SW 1271 (cell line): ENCODE measurements at places on chromosomes 3 and 15.

GRCh38 chr15:68430471-68431036 is 1.4 kb downstream of the ITGA11 start:
- DNase-seq, result no peak

- DNase-seq, result no peak
Measured at GRCh38 chr3:134155446-134155845, 95.2 kb downstream of the RYK start.

GRCh38 chr3:37551857-37552256 is 309.8 kb upstream of the CTDSPL start:
- DNase-seq, result no peak

- no peak for DNase-seq
Measured at GRCh38 chr3:148924562-148924961, 59.5 kb downstream of the CPA3 start.

- no peak for DNase-seq
Measured at GRCh38 chr3:50078622-50079021, 10.1 kb upstream of the RBM5 start.

- no peak for DNase-seq
Measured at GRCh38 chr3:50724831-50725230, 50.1 kb downstream of the DOCK3 start.

DNA sequence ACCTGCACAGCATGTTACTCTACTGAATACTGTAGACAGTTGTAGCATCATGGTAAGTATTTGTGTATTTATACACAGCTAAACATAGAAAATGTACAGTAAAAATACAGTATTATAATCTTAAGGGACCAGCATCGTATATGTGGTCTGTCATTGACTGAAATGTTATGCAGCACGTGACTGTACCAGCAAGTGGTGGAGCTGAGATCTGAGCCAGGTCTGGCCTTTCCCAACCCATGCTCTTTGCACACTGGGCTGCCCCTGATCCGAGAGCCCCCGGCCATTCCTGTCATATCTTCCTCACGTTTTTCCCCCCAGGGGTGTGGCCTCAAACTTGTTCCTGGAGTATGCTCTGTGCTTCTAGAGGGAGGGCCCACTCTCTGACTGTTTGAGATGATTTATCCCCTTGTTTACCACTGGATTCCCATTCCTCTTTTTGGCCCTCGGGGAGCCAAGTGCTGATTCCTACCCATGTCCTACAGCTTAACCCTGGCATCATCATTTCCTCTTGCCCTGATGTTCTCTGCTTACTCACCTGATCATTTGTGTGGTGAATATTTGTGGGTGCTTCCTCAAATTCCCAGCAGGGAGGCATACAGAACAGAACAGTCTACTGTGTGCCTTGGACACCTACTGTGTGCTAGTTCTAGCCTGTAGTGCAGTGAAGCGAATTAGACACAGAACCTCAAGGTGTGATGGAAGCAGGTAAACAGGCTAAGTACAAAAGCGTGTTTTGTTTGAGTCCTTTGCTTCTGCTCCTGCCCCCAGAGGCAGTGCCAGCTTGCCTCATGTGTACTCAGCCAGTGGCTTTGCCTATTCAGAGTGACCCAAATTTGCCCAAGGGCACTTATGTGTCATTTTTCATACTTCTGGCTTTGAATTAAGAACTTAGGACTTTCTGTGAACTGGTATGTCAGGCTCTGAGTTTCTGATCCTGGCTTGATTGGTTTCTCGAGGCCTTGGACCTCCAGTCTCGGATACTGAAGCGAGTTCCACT is 21.0 kb downstream of the CSRNP1 start:
- no peak for DNase-seq

DNA sequence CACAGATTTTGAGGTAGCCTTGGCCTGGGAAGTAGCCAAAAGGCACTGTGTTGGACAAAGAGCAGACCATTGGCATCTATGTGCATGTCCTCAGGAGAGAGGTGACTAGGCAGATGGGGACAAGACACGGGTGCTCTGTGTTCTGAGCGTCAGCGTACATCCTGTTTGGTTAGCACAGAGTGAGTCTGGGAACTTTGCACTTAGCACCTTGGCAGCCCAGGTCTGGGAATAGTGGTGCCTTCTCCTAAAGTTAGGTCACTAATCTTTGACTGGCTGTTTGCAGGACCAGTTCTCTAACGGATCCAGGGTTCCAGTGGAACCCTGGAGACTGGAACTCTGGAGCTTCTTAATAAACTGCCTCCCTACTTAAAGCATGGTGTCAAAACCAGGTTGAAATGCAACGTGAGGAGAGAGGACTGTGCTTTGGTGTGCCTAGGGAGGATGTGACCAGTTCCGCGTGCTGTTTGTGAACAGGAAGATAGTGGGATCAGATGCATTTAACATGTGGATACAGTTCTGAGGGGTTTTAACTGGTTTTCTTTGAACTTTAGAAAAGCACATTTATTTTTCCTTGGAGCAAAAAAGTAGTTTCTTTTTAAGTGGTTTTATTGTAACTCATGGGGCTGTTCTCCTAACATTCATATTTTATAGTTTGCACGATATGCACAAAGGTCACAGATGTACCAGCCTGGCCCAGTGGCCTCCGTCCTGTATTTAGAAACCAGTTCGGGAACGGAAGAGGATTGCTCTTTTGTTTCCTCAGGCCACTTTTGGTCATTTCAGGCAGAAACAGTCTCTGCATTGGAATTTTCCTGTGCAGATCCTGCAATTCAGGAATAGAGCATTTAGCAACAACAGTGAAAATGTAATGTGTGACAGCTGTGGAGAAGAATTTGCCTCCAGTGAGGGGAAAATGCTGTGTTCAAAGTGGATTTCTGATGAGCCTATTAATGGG is 48.8 kb downstream of the ABHD2 start:
- no peak for DNase-seq

DNA sequence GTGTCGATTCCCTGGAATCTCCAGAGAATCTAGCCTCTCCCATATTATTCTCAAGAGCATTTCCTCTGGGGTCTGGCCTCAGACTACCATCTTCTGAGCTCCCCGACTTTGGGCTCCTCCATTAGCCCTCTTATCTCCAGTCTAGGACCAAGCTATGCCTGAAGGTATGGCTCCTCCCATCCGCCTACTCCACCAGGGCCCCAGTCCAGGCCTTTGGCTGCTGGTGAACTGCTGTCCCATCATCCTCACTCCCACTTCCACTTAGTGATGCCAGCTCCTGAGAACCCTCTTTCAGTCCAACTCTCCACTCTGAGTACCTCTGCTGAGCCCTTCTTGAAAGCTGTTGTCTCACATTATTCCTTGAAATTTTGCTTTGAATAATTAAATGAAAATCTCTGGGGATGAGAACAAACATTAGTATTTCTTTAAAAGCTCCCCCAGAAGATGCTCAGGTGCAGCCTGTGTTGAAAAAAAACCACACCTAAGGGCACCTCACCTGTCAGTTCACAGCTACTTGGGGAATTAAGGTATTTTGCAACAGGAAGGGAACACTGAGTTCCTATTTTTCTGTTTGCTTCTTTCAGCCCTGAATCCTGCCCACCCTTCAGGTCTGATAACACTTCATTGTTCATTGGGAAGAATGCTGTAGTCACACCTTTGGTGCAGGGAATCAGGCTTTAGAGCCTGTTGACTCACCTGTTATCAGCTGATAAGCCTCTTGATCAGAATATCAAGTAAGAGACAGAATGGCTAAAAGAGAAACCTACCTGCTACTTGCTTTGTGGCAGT is 9.5 kb downstream of the CLDN18 start:
- no peak for DNase-seq

DNA sequence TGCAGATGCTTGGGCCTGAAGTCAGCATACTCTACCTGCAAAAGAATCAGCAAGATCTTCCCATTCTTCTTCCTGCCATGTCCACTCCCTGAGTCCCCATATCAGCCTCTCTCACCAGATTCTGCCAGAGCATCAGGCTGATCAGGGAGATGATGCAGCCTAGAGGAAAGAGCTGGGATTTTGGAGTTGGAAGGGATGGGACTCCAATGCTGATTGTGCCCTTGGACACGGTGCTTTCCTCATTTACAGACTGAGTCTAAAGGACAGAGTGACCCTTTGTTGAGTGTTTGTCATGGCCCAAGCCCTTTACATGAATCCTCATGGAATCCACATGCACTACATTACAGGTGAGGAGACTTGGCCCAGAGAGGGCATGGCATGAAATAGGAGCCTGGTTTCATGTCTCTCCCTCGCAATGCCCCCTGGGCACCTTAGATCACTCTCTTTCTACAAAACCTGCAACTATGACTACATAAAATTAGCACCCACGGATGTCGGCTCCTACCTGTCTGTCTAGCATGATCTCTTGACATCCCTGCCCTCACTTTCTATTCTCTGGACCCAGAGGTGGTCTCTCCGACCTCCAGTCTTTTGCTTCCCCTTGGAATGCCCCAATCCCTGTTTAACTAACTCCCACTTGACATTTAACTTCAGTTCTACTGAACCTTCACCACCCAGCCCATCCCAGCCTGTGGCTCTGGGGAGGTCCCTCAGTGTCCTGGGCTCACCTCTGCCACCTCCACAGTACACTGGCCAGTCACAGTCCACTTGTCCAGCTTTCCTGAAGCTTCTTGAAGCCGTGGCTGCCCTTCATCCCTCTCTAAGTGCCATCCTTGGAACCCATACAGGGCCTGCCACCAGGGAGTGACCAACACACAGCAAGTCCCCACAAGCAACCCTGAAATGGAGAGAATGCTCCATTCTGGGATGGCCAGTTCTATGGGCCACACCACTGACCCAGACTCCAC is 173.5 kb downstream of the ABHD5 start:
- DNase-seq, result no peak
